ENCODE measurements at places on chromosomes 4 and X.

- no peak for DNase-seq
These were observed 1231.3 kb upstream of the PRKX start for GRCh38 chrX:4944767-4945166.

- no peak for DNase-seq
These were observed 1477.0 kb downstream of the PCDH7 start for GRCh38 chr4:32196950-32197688.

GRCh38 chr4:116539744-116540143 lies 545.6 kb downstream of the TRAM1L1 start:
- no peak for DNase-seq

DNA sequence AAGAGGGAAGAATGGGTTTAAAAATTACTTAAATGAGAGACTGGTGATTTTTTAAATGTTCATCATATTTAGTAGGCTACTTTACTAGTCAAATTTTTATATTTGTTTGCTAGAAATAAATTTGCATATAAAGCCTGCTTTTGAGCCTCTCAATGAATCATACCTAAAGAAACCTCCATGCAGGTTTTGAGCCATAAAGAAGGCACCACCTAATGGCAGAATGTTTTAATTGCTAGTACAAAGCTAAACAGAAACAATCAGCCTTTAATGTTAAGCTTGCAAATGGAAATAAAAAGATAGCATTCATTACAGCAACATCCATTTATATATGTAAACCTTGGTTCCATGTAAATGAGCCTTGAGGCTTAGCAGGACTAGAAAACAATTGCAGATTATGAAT lies 989.7 kb downstream of the CCSER1 start:
- DNase-seq = no peak

GRCh38 chrX:141278306-141278705 lies 36.0 kb upstream of the SPANXC start:
- peak; percentile 33 for DNase-seq

DNA sequence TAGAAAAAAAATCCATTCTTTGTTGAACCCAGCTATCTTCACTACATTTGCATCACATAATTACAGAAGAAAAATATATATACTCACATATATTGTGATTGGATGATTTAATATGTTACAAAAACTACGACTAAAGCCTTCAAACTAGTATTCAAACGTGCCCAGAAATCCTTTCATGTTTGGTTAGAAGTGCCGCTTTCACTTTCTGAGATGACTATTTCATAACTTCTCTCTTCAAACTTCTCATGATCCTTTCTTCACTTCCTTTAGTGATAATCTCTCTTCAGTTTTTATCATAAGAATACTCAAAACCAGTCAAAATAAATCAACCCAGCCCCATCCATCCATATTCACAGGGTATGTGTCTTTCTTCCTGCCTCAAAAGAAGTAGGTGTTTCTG lies 50.8 kb upstream of the NAF1 start:
- no peak for DNase-seq

DNA sequence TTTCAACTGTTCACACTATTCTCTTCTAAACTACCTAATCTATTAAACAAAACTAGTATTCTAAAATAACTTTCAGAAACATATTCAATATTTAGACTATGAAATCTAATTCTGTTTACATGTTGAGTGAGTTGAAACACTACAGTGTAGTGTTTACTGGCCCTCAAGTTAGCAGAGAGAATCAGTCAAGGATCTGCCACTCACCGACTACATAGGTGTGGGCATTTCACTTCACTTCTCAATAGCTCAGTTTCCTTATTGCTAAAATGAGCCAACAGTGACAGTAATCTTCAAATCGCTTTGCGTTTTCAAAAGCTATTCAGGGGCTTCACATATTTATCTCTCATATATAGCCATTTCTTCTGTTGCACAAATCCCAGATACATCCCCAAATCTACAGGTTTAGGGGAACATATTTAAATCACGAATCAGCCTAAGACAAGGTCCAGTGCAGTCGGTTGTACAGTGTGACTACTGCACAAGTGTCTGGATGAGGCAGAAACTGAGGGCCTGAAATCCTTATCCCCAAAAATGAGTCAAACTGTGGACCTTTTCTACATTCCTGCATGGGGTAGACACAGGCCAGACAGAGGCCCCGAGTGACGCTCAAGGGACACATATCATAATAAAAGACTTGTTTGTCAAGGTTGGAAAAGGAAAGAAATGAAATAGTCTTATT lies 129.8 kb downstream of the PPP3CA start:
- DNase-seq = no peak

- no peak for DNase-seq
These were observed 92.2 kb upstream of the RAPGEF2 start for GRCh38 chr4:159010563-159011260.
